K562 (cell line): ENCODE measurements at places on chromosomes 2 and 18.

- no peak for DNase-seq
Measured at GRCh38 chr2:12513339-12513738, 203.4 kb upstream of the TRIB2 start.

DNA sequence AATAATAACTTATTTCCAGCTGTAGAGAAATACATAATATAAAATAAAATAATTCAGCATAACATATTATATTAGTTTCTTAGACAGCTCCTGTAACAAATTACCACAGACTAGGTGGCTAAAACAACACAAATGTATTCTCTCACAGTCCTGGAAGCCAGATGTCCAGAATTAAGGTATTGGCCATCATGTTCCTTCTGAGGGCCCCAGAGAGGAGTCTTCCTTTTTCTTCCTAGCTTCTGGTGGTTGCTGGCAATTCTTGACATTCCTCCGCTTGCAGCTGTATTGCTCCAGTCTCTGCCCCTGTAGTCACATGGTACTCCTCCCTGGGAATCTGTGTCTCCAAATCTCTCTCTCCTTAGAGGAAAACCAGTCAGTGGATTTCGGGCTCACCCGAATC lies 146.8 kb downstream of the RBM43 start:
- DNase-seq: no peak

- no peak for DNase-seq
Measured at GRCh38 chr2:20425371-20425881, 21.4 kb upstream of the RHOB start.

DNA sequence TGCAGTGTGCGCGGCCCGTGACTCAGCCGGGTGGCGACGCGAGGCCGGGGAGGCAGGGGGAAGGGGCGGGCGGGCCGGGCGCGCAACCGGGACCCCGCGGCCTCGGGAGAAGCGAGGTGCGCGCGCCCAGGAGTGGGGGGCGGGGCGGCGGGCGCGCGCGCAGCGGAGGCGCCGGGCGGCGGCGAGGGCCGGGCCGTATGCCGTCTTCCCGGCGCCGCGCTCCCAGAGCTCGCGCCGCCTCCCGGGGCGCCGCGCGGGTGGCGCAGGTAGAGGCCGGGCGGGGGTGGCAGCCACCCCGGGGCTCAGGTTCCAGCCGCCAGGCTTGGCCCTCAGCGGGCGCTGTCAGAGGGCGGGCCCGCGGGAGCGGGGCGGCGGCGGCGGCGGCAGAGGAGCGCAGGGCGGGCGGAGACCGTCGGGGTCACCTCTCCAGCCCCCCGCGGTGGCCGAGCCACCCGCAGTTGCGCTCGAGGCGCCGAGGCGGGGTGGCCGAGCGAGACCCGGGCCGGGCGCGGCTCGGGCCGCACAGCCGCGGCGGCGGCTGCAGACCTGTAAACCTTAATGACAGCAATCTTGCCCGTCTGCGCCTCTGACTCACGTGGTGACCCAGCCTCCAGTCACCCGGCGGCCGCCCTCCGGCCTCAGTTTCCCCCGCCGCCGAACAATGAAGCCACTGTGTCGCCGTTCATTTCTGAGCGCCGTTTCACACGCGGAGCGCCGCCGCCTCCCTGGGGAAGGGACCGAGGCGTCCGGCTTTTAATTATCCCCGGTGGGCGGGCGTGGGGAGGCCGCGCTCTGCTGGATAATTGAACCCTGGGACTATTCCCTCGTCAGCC lies 25.3 kb upstream of the SMAD7 start:
- DNase-seq: peak; percentile 94

GRCh38 chr18:3383381-3383915 lies 66.5 kb upstream of the TGIF1 start:
- DNase-seq: no peak

DNA sequence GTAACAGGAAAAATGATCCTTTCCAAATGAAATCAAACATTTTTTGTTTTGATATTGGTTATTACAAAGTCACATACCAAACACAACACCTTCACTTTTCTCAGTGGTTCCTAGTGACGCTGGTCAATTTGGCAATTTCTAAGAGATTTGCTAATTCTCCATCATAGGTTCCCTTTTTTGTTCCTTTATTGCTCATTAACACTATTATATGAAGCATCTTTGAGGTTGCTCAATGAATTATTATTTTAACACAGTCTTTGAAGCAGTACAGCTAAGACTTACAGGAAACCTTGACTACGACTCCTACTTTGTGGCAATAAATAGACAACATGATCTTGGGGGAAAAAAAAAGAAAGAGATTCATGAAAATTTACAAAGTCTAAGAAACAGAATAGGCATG lies 152.2 kb upstream of the VRK2 start:
- no peak for DNase-seq

- no peak for DNase-seq
Measured at GRCh38 chr2:71834796-71835195, 312.9 kb downstream of the CYP26B1 start.

DNA sequence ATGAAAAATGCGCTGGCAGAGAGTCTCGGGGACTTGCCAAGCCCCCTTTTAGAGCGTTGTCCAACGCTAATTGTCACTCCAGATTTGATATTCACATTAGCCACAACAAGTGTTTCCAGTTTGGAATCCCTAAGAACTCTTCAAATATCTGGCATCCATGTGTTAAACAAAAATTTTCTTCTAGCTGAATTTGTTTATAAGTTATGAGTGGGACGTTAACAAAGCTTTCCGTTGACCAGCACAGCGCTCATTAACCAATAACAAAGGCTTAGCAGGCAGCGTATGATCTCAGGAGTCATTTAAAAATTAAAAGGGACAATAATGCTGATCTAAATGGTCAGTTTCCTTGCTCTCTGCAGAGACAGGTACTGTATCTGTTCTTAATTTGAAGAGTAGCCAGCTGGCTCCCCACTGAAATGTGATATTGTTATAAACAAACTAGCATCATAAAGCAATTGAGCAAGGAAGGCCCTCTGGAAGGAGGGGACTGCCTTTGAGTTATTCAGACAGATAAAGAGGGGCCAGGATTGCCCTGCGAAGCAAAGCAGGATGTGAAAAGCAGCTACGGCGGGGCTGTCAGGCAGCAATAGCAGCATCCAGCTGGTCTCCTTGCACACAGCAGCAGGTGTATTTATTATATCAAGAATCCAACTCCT lies 337.2 kb upstream of the SALL3 start:
- DNase-seq: no peak
